ENCODE measurements at places on chromosomes 1 and 21.
A peak's percentile ranks its signal among the peaks of the same experiment; 100 is the strongest.

DNA sequence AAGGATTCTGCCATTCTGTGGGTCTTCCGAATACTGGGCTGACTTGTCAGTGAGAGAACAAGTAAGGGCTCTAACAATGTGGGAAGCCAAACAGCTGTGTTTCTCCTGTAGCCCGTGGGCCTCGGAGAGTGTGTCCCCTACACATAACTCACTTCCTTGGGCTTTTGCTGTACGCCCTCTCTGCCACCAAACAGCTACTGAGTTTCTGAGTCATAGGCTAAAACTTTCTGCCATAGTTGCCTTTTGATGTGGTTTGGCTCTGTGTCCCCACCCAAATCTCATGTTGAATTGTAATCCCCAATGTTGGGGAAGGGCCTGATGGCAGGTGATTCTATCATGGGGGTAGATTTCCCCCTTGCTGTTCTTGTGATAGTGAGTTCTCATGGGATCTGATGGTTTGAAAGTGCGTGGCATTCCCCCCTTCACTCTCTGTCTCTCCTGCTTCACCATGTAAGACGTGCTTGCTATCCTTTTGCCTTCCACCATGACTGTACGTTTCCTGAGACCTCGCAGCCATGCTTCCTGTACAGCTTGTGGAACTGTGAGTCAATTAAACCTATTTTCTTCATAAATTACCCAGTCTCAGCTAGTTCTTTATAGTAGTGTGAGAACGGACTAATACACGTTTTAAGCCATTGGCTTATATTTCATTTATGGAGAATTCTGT lies 194.8 kb upstream of the HMCN1 start:
- no peak for DNase-seq

- no peak for DNase-seq
Measured at GRCh38 chr1:60670302-60670701, 412.1 kb upstream of the NFIA start.

GRCh38 chr1:6590046-6590445 lies 10.3 kb downstream of the ZBTB48 start:
- DNase-seq, result no peak

- peak; percentile 35 for DNase-seq
Measured at GRCh38 chr1:166839600-166840308, 479 bp downstream of the POGK start.

DNA sequence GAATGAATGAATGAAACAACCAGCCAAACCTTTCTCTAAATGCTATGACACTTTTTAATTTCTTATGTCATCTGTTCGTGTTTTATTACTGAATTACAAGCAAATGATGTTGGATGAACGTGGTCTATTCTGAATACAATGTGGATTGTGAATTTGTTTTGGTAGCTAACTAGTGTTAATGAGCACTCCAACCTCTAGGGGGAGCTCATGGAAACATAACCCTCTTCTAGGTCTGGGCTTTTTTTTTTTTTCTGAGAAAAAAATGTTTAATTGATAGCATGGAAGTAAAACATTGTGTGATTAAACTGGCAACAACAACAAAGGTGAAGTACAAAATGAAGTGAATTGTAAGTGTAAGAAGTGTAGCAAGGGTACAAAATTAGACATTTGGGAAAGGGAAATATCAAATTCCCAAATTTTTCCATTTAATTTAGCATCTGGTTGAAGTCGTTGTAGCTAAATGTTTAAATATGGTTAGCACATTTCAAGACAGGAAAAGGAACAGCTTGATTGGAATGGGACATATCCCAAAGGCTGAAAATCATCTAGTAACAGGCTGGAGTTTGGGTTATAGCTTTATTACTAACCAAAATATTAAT lies 42.6 kb upstream of the PTGS2 start:
- DNase-seq, result no peak

- no peak for DNase-seq
Measured at GRCh38 chr1:156108057-156108456, 6.5 kb upstream of the LMNA start.

- no peak for DNase-seq
Measured at GRCh38 chr1:87942165-87942564, 613.5 kb downstream of the LMO4 start.

- DNase-seq, result peak; percentile 38
Measured at GRCh38 chr1:212608959-212609700, 569 bp downstream of the ATF3 start.

DNA sequence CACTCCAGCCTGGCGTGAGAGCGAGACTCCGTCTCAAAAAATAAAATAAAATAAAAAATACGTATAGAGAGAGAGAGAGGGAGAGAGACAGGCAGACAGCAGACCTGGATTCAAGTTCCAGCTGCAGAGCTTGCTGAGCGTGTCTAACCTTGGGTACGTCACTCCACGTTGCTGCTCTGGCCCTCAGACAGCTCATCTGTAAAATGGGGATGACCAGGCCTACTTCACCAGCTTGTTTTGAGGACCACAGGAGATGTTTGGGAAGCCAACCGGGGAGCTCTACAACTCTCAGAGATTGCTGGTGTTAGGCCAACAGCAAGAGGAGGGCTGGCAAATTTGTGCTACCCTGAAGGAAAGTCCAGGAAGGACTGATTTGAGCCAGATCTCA lies 499 bp upstream of the TRAF5 start:
- no peak for DNase-seq

DNA sequence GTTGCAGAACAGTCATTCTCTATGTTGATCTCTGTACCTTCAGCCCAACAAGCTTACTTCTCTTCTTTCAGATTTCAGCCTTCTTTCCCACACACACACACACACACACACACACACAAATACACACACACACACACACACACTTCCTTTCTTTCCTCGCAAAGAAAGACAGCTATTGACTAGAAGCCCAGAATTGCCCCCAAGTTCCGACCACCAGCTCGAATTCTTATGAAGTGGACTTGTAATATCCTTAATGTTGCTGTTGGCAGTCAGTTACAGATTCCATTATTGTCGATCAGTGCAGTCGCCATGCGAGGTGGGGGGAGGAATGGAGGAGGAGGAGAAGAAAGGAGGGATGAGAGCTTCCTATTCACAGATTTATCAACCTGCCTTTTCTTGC lies 125.5 kb downstream of the CLEC20A start:
- no peak for DNase-seq

GRCh38 chr1:154940213-154940560 lies 3.7 kb upstream of the PMVK start:
- DNase-seq, result no peak

GRCh38 chr1:201753492-201753891 lies 75.5 kb upstream of the IPO9 start:
- DNase-seq, result no peak

- DNase-seq, result peak; percentile 54
Measured at GRCh38 chr1:116556289-116557006, 14.4 kb downstream of the CD58 start.

DNA sequence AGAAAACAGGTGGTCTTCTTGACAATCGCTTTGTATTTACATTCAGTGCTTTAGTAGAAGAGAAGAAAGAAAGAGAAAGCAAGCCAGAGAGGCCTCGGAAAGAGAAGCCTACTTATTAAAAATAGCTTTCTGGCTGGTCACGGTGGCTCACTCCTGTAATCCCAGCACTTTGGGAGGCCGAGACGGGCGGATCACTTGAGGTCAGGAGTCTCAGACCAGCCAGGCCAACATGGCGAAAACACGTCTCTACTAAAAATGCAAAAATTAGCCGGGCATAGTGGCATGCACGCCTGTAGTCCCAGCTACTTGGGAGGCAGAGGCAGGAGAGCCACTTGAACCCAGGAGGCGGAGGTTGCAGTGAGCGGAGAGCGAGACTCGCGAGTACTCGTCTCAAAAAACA lies 1.8 kb upstream of the SLC19A2 start:
- DNase-seq, result no peak

GRCh38 chr1:51768971-51769588 lies 109.4 kb downstream of the NRDC start:
- no peak for DNase-seq

DNA sequence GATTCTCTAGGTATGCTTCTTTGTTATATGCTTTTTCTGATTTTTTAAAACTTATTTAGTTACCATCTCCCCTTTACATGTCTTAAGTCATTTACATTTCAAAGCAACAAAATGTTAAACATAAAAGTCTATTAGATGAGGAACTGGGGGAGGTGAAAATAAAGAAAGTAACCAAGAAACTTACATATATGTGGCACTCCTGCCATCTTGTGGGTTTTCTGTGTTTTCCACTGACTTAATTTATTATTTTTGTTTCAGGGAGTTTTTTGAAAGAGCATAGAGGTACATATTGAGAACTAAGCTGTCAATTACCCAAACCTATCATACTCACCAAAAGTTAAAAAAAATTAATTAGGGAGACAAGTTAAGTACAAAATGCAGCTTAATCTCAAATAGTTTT lies 1531.1 kb downstream of the MRPL39 start:
- DNase-seq, result no peak

DNA sequence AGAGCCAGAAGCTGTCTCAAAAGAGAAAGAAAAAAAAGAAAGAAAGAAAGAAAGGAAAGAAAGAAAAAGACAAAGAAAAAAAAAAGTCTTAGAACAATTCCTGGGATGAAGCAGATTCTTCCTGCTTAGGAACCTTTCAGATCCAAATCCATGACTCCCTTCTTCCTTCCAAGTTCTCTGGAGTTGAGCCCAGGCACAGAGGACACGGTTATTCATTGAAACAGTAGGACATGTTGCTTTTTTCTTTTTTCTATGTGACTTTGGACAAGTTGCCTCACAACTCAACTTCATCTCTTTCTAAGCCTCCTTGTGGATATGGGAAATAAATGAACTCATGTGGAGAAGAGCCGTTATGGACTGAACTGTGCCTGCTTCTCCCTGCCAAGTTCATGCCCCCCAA lies 14.7 kb upstream of the TNFRSF8 start:
- no peak for DNase-seq

GRCh38 chr1:50080904-50081586 lies 27.7 kb upstream of the ELAVL4 start:
- DNase-seq, result no peak

DNA sequence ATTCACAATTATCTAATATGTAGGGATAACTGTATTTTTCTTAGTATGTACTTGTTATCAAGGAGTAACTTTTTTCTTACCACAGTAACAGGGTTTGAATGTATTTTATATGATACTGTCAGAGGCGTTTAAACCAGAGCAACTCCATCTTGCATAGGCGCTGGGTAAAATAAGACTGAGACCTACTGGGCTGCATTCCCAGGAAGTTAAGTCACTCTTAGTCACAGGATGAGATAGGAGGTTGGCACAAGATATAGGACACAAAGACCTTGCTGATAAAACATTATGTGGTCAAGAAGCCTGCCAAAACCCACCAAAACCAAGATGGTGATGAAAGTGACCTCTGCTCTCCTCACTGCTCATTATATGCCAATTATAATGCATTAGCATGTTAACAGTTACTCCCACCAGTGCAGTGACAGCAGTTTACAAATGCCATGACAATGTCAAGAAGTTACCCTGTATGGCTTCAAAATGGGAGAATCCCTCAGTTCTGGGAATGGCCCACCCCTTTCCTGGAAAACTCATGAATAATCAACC lies 64.8 kb downstream of the RPE65 start:
- no peak for DNase-seq

DNA sequence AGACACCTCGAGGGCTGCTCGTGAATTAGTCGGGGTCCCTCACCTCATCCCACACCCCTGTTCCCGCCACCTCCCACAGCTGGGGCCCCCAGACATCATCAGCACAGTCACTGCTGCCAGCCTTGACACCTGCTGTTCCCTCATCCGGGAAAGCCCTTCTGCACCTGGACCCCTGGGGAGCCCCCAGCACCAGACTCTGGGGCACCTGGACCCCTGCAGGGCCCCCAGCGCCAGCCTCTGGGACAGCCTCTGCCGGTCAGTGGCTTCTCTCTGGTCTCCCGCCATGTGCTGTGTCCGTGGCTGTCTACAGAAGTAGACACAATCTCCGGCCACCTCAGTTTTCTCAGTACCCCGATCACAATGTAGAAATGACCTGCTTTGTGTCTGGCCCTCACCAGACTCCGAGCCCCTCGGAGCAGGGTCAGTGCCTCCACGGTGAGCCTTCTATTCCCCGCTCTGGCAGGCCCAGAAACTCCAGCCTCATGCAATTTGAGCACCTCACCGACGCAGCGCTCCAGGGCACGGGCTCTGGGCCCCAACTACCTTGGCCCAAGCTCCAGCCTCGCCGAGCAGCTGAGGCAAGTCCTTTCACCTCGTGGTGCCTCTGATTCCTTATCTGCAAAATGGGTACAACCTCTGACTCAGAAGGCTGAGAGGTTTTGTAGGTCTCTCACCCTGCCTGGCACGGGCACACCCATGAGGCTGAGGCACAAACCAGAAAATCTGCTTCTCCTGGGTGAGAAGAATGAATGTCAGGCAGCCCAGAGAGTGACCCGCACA lies 84.7 kb downstream of the RIPK4 start:
- no peak for DNase-seq

GRCh38 chr21:26001356-26001755 lies 169.2 kb downstream of the APP start:
- no peak for DNase-seq
